WTC11 (cell line): ENCODE measurements at places on chromosomes 3 and 15.
A peak's percentile ranks its signal among the peaks of the same experiment; 100 is the strongest.

DNA sequence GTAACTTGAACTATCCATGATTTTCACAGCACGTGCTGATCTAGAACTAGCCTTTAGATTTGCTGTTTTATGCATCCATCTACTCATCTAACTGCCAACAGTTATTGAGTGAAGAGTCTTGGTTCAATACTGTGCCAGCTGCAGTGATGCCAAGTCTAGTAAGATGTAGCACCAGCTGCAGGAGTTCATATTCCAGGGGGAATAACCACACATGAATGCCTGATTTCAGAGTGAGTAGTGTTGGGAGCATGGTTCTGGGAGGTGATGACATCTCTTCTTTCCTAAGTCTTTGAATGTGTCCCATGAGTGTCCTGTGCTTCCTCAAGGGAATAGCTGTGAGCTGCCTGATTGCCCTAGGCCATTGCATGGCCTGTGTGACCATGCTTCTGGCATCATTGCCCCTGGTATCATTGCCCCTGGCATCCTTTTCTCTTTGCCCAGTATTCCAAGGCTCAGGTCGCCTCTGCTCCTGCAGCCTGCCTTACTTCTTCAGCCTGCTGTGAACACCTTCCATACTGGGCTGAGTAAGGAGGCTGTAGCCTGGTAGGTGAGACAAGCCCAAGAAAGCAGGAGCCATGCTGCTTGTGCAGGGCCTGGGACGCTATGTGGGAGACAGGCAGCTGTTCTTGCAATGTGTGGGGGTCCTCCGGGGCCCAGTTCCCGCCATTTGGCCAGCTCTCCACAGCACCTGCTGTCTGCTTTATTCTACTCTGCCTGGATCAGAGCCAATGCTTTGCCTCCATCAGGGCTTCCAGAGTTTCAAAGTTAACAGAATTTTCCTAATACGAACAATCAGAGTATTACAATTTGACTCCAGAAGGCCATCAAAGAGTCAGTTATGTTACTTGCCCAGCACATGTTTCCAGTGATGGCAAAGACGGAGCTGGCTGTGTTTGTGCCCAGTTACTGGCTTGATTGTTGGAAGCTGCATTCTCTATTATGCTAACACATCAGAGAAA is 73.2 kb downstream of the CLSTN2 start:
- DNase-seq, result no peak

DNA sequence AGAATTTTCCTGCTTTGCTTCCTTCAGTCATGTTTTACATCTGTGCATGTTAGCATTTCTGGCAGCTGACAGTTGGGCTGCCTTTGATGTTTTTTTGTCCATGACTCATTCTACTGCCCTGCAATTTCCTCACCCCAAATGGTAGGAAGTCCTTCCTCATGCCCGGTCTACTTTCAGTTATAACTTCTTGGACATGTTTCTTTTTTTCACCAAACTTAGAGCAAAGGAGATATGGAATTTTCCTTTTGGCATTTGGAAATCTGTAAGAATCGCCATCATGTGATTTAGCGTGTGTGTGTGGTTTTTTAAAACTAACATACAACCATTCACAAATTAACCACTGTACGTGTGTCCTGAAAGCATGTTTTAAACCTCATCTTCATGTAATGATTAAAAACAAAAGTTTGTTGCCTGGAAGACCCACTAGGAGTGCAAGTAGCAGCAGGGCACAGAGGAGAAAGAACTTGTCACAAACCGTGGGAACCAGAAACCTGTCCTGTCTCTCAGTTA is 430.7 kb upstream of the CFAP20DC start:
- no peak for DNase-seq

DNA sequence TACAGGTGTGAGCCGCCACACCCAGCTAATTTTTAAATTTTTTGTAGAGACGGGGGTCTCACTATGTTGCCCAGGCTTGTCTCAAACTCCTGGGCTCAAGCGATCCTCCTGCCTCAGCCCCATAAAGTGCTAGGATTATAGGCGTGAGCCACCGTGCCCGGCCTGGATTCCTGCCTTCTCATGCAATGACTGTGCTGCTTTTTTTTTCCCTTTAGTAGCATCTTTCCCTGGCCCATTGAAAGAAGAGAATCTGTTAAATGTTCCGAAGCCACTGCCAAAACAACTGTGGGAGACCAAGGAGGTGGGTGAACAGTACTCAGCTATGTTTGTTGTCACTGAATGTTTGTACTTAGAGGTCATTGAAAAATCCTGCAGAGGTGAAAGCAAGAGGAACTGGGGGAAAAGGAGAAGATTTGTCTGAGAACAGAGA is 88.0 kb downstream of the CRTC3 start:
- DNase-seq, result no peak

DNA sequence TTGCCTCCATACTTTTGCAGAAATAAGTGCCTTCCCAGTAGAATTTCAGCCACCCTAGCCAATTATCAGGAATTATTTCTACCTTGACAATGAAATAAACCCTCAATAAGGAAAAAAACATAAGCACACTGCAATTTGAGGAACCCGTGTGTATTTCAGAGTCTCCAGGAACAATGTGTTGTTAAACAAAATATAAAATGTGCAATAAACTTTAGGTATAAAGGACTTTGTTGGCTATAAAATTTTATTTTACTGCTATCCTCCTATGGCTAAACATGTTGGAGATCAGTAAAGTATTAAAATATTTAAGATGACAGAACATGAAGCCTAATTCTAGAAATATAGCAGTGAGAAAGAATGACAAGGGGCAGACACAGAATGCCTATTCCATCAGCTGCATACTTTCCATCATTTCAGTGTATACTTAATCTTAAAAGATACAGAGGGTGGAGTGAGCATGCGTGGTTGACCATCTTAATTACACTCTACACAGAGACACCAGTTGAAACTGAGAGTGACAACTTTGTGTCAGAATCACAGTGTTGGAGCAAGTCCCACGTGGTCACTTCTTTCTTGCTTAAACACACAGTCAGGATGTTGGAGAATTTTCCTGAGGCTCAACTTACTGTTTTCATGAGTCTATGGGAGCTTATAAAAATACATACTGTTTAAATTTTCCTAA is 79.0 kb upstream of the SUCLG2 start:
- DNase-seq, result no peak

- no peak for DNase-seq
These were observed 523.7 kb upstream of the PROK2 start for GRCh38 chr3:72308641-72309040.

DNA sequence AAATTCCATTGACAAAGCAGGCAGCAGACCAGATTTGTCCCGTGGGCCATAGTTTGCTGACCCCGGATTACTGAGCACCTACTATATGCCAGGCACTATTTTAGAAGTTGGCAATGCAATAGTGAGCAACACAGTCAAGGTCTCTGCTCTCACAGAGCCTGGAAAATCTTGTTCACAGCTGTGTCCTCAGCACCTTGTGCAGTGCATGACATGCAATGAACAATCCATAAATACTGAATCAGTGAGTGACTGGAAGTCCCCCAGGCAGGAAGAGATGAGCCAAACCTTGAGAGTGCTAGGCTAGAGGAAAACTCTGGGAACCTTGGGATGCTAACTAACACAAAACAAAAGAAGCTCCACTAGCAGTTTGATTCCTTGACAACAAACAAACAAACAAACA is 14.4 kb downstream of the TM4SF1 start:
- DNase-seq, result no peak

- no peak for DNase-seq
These were observed 100.6 kb upstream of the NPHP3 start for GRCh38 chr3:132822837-132823236.

DNA sequence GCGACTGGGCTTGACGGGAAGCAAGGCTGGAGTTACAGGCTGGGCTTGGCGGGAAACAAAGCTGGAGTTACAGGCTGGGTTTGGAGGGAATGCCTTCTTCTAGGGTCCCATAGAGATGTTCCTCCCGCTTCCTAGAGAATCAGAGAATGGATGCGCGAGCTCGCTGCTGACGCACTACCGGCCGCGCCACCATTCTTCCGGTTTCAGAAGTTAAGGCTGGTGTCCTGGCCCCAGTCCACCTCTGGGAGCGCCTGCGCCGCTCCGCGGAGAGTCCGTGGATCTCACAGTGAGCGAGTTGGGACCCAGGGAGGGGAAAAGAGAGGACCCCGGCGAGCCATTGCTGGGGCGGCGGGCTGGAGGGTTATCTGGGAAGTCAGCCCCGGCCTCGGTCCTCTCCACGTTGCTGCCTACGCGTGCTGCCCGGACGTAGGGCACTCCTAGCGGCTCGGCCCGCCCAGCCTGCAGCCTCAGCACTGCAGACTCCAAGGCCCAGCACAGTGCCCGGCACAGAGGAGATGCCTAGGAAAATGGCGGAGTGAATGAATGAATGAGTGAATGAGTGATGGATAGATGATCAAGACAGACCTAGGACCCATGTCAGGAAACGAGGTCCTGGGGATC is at the start of gene ZNF502:
Gene ZNF502 (plus strand): TSS at position 206 of the 621 bp plus-strand sequence. CDS start 7,602 bp downstream, outside the sequence.
- peak; percentile 79 for DNase-seq

GRCh38 chr3:159252772-159253384 is 451.0 kb downstream of the MFSD1 start:
- DNase-seq, result no peak

- no peak for DNase-seq
These were observed 4.8 kb downstream of the MORC1 start for GRCh38 chr3:109112946-109113760.
